ENCODE measurements at places on chromosomes 7 and 10. TPM values are rescaled to one million over a fixed set of nuclear protein-coding genes. Genes with fewer than 3 reads are reported as not detected.

SNCG gene
- not detected for total RNA-seq

CRYGN gene
- total RNA-seq, result not detected

GRCh38 chr7:140425718-140426117 is 21.9 kb downstream of the RAB19 start:
- no peak for DNase-seq

DNA sequence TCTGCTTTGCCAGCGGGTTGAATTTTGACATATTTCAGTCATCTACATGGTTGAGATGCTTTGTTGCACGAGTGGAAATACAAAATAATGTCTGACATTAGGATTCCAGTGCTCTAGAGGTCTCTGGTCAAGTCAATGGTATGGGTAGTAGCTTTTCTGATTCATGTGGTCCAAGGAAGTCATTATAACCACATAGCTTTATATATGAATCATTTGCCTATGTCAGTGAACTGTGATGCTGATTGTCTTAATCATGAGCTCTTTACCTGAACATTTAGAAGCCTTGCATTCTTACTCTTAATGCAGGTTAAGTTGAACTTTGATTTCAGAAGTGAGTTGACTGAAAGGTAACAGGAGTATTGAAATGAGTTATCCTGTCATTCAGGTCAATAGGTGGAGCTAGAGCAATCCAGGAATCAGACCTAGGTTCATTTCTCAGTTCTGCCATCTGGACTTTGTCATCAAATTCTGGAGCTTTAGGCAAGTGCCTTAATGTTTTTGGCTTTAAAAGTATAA is 3.3 kb downstream of the MAPK8 start:
- DNase-seq, result no peak

DNA sequence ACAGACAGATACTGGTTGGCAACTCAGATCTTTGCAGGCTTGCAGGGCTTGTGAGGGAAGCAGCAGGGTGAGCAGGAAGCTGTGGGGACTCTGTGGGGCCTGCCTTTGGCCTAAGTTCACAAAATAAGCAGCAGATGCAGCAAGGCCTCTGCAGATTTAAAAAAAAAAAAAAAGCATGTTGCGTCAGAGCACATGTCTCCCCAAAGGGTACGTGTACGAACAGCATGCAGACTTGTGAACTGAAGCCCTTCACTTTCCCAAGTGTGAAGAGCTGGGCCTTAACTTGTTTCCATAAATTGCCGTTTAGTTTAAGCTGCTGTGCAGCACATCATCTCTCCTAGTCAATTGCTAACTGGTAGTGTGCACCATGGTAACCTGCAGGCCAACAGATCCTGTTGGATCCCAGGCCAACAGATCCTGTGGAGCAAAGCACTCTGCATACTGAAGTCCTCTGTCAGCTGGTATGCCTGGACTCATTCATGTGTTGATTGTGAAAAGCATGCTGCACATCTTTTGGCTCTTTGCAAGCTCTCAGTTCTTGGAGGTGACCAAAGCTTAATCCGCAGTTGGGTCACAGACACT is 10.8 kb upstream of the XPNPEP1 start:
- no peak for DNase-seq

GRCh38 chr10:88526501-88527105 is 56.5 kb downstream of the RNLS start:
- DNase-seq, result no peak

DNA sequence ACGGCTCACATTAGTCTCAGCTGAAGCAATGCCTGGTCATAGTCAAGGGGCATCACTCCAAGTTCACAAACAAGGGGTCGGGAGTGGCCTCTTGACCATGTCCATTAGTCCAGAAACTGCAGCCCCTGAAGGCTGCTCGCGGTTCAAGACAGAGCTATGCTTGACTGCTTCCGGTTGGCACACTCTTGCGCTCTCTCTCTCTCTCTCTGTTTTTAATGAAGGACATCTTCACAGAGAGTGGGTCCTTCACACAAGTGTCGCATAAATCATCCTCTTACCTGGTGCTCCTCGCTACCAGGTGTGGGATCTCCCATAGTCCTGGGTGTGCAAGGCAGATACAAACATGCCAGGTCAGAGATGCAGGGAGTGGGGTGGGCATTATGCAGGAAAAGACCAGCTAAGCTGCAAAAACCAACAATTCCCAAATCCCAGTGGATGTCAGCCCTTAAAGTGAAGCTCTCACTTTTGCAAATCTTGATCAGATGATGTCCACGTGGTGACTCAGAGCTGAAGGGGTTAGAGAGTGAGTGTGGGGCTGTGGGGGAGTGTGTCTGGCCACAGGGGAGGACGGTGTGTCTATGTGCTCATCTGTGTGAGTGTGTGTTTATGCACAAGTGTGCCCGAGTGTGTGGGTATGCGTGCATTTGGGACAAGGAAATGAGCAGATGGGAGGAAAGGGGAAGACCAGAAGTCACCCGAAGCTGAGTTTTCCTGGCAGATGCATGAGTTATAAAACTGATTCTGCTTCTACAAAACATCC is 83.7 kb upstream of the PPP2R2D start:
- DNase-seq, result no peak
